ENCODE measurements at places on chromosomes 1 and 21.

DNA sequence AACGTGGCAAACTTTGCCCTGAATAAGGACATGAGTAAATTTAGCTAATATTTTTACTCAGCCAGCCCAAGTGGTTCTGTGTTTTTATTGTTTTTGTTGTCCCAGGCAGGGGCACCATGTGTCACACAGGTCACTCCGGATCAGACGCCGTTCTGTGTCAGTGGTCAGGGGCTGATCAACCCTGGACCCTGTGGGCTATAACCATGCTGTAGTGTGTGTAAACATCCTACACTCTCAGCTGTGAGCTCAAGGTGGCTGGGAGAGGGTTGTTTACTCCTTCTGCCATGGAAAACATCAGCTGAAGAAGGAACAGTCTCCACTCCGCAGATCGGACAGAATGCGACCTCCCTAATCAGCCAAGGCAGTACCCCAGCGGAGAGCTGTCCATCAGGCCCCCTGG, 26.5 kb upstream of the KCNQ4 start:
- no peak for DNase-seq

- no peak for DNase-seq
Observed at GRCh38 chr1:40783001-40783905, at the start of gene KCNQ4. TSS of gene KCNQ4 (plus strand) at chr1:40783787. CDS start at chr1:40784094, 307 bp downstream.

- no peak for DNase-seq
Observed at GRCh38 chr1:35640380-35641232, 720 bp downstream of the PSMB2 start.

- no peak for DNase-seq
Observed at GRCh38 chr21:15272171-15272570, 207.4 kb upstream of the NRIP1 start.

GRCh38 chr1:191279266-191279800, 801.7 kb upstream of the BRINP3 start:
- no peak for DNase-seq

- DNase-seq = no peak
Observed at GRCh38 chr1:216142921-216143320, 280.3 kb downstream of the USH2A start.

DNA sequence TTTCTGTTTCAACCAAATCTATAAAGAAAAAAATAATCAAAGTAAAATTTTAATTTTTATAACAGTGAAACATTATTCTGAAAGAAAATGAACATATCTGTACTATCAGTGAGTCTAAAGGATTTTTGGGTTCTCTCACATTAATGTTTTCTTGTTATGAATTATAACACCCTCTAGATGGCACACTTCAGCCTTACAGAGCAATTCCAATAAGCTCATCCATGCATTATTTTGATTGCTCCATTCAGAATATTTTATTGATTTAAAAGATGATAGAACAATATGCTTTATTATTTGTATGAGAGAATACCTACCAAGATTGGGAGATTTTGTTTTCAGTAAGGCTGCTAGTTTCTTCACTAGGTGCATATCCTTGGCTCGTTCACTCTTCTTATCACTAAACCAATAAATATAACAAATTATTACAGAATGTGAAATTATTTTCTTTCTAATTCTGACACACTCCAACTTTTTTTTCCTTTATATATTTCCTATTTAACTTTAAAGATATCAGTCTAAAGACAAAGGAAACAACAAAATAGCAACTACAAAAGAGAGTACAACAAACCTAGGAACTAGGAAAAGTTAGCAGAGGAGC, 82.4 kb downstream of the RAB3GAP2 start:
- DNase-seq = no peak

DNA sequence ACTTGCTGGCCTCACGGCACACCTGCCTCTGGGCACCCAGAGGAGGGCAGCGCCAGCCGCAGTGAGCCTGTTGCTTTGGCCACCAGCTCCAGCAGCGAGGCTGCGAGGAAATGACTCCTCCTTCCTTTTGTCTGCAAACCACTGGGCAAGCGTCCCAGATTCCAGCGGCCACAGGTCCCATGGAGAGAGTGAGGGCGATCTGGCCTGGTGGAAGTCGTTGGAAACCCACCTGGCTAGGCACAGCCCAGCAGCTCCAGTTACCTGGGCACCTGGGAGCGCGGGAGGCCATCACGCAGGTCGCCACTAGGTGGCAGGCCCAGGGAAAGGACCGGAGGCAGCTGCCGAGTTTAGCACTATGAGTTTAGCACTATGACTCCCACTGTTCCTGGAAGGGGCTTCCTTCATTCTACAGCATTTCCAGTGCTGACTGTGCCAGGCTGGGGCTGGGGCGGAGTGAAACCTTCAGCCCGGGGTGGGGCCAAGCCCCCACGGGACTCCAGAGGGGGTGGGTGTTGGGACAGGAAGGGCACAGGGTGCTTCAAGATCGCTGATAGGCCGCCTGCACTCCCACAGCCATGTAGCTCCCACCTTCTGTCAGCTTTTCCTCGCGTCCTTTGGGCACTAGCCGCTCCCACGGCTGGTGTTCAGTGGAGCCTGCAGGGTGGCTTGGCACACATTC, 1.1 kb upstream of the ESPN start:
- peak; percentile 36 for DNase-seq

GRCh38 chr1:24344090-24344742, 25.1 kb downstream of the GRHL3 start:
- no peak for DNase-seq

DNA sequence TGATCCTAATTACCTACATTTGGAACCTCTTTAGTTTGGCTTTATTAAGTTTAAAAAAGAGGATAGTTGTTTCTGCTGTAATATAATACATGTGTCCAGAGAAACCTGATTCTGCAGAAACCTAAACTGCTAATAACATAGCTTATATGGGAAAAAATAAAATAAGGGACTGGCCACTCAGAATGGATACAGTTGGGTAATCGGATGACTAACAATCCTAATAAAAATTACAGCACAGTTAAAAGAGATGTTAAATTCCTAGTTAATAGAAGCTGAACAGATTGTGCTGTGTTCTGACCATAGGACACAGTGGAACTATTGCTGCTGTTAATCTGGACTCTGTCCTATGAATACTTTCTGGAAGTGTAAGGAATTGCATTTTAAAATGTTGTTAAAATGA, 16.0 kb downstream of the ARV1 start:
- no peak for DNase-seq

GRCh38 chr1:9787702-9788101, 36.1 kb downstream of the CLSTN1 start:
- DNase-seq = peak; percentile 37

- no peak for DNase-seq
Observed at GRCh38 chr1:53893999-53894636, at the start of gene DIO1. TSS of gene DIO1 (plus strand) at chr1:53894187. CDS start at chr1:53894211, 24 bp downstream.

DNA sequence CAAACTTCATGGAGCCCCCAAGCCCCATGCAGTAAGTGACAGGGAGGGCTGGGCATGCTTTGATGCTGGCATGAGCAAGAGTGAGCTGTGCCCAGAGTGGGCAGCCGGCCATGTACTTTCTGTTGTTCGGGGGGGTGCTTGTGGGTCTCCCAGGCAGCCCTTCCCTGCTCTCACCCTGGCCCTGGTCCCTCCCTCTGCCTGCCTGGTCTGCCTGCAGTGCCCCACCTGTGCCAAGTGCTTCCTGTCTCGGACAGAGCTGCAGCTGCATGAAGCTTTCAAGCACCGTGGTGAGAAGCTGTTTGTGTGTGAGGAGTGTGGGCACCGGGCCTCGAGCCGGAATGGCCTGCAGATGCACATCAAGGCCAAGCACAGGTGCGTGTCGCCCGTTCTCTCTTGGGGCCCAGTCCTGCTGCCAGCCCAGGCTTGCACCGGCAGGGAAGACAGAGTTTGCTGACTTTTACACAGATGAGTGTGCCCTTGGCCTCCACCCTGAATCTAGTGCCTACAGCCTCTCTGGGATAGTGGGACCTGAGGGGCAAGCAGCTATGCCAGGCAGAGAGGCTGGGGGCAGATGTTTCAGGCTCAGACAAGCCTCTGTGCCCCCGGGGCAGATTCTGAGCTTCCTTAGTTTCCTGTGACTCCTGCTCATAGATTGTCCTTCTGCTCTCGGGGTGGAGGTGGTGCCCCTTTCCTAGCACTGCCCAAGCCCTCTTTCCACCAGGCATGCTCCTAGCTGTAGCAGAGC, 7.6 kb downstream of the ZBTB48 start:
- no peak for DNase-seq

- no peak for DNase-seq
Observed at GRCh38 chr1:18529714-18530113, 49.0 kb downstream of the KLHDC7A start.

DNA sequence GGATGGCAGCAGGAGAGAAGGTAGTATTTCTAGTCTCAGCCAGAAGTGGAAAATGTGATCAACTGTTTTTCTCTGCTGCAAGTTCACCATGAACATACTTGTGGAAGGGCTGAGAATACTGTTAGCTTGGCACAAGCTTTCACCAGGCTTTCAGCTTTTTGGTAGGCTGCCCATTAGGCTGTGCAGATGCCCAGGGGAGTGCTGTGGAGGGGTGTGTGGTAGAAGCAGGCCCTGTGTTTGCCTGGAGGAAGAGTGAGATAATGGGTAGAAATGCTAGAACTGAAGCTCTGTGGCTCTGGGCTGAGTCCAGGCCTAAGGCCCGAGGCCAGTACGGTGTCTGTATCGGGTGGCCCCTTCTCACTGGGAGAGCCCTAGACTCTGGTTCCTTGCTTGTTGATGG, 9.8 kb downstream of the DNAJC6 start:
- no peak for DNase-seq

DNA sequence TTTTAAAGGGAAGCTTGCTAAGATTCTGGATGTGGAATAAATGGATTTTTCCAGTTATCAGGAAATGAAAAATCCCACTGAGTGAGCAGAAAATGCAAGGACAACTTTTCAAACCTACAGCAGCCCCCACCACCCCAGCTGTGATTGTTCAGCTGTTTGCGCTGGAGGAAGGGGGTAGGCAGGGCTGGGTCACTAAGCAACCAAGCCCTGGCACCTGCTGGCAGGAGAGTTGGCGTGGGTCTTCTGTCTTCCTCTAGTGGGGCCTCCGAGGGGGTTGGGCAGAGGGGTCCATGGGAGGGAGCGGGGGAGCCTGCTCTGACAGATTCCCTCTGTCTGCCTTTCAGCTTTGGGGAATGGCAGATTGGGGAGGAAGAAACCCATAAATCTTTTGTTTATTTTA, 45.3 kb downstream of the EIF2D start:
- DNase-seq = no peak

DNA sequence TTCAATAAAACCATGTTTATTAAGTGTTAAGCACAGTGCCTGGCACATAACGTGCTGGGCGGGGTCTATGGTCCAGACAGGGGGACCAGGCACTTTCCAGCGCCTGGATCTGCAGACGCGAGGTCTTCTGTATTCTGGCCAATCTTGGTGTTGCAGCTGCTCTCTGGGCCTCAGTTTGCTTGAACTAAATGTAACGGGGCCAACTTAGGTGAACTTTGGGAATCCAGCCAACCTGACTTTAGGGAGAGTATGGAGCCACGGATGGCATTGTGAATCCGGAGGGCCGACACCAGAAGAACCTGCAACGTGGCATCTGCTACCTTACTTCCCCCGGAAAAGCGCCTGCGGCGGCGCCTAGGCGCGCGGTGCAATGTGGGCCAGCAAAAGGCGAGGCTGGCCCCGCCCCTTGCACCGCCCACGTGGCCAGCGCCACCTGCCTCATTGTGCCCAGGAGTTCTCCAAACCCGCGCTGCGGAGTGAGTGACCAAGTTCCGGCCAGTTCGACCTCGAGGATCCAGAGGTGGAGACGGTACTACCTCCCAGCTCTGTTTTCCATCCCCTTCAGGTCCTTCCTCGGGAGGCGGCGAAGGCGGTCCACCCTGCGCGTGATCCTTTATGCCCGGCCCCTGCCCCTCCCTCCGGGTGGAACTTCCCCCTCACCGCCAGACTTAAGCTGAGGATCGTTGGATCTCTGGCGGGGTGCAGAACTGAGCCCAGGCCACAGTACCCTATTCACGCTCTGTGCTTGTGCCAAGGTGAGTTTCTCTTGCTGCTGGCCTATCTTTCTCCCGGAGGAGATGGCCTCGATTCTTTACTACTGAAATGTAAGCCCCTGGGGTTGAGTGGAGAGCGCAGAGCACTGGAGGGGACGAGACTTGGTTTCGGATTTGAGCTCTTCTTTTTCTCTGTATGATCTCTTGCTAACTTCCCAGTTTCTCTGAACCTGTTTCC, at the start of gene AKR1A1:
Gene AKR1A1 (plus strand): TSS at position 426 of the 951 bp plus-strand sequence. CDS start 10,969 bp downstream, outside the sequence.
- peak; percentile 82 for DNase-seq

- no peak for DNase-seq
Observed at GRCh38 chr1:183806675-183807074, 1.8 kb downstream of the RGL1 start.

DNA sequence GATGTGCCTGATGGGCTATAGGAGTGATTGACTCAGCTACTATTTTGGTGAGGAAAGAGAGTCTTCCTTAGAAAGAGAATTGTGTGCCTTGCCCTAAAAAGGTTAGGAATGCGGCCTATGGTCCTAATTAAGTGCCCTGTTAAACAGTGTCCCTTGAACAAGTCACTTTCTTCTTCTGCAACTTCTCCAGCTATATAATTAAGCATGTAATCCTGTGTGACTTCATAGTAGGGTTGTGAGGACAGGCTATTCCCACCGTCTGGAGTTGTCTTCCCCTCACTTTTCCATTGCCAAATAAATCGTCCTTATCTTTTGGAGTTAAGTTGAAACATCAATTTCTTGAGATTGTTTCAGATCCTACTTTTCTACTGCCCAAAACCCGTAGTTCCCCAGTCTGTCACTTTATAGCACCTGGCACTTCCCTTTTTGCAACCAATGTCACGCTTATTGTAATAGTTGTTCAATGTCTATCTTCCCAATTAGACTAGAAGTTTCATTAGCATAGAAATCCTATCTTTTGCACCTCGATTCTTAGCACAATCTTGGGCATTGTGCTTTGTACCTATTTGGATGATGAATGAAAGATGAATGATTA, 27.6 kb upstream of the SLC16A1 start:
- no peak for DNase-seq

GRCh38 chr21:21547368-21547953, 549.3 kb downstream of the NCAM2 start:
- DNase-seq = no peak

- peak; percentile 65 for DNase-seq
Observed at GRCh38 chr21:42974832-42975820, 764 bp downstream of the PKNOX1 start.
